ENCODE measurements at places on chromosomes 1 and 21.

DNA sequence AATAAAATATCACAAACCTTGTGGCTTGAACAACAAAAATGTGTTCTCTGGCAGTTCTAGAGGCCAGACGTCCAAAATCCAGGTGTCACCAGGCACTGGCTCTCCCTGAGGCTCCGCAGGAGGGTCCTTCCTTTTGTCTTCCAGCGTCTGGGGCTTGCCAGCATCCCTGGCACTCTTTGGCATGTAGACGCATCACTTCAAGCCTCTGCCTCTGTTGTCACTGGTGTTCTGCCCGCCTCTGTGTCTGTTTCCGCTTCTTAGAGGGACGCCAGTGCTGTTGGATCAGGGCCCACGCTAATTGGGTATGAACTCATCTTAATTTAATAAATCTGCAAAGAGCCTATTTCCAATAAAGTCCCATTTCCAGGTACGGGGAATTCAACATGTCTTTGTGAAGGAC lies 273.7 kb upstream of the C1orf174 start:
- no peak for DNase-seq

DNA sequence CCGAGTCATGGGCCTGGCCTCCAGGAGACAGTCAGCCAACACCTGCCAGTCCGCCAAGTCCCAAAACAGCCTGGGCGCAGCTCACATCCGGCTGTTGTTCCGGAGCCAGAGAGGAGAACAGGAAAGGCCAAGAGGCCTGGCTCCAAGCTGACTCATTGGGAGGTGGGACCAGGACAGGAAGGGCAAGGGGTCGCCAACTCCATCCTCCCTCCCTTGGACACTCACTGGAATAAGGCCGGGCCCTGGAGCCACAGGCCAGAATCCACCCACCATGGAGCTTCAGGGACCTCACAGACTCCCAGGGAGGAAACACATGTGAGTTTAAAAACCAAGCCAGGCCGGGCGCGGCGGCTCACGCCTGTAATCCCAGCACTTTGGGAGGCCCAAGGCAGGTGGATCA lies 25.1 kb upstream of the CLIC4 start:
- no peak for DNase-seq

GRCh38 chr1:18480315-18481189 lies at the start of gene KLHDC7A:
Gene KLHDC7A, plus strand, starts transcription at chr1:18480930. Its CDS starts 52 bp downstream, at chr1:18480982.
- no peak for DNase-seq

GRCh38 chr1:147723691-147724323 lies 36.6 kb downstream of the GJA5 start:
- no peak for DNase-seq

GRCh38 chr1:39711104-39711965 lies 20.1 kb upstream of the HPCAL4 start:
- DNase-seq, result no peak

DNA sequence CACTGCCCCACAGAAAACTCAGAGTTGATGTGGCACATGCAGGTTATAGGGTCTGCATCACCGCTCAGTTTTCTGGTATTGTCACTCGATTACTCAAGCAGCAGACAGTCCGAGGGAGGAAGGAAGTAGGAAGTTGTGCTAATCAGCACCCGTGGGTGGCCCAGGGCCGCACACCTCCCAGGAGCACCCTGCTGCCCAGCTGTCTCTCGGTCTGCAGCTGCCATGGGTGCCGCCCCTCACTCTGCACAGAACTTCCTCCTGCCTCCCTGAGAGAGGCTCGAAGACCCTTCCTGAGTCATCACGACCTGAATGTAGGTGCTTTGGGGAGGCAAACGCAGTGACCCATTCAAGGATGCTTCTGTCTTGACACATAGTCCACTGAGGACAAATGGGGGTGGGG lies 4.2 kb upstream of the TFF3 start:
- DNase-seq, result no peak

DNA sequence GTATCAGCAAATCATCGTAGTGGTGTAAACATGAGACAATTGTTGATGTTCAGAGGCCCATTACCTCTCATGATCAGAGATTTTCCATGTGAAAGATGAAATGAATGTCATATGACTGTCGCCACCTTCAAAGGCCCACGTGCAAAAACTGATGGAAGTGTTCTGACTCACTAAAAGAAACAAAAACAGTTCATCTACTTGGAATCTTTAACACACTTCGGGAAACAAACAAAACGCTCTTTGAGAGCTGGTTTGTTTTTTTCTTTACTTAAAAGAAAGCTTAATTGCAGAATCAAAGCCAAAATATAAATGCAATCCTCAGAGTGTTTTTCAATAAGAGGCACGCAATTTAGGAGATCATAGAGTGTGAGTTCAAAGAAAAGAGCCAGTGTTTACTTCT lies 100.8 kb downstream of the PLPPR4 start:
- no peak for DNase-seq

GRCh38 chr21:38459490-38459889 lies 38.8 kb downstream of the ERG start:
- no peak for DNase-seq

GRCh38 chr1:208820580-208821212 lies 576.5 kb upstream of the PLXNA2 start:
- DNase-seq, result no peak

DNA sequence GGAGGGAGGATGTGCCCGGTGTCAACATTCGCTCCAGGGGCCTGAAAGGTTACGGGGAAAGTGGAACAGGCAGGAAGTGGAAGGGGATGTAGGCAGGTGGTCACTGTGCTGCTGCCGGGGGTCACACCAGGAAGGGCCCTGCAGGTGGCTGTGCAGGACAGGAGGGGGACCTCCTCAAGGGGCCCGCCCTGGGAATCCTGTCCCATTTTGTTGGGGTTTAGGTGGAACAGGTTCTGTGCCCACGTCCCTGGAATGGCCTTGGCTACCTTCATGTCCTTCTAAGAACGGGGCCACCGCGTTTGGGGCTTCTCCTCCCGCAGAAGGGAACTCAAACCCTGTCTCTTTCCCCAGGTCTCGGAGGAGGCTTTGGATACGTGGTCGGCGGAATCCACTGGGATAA lies 11.9 kb downstream of the SLC45A1 start:
- no peak for DNase-seq

DNA sequence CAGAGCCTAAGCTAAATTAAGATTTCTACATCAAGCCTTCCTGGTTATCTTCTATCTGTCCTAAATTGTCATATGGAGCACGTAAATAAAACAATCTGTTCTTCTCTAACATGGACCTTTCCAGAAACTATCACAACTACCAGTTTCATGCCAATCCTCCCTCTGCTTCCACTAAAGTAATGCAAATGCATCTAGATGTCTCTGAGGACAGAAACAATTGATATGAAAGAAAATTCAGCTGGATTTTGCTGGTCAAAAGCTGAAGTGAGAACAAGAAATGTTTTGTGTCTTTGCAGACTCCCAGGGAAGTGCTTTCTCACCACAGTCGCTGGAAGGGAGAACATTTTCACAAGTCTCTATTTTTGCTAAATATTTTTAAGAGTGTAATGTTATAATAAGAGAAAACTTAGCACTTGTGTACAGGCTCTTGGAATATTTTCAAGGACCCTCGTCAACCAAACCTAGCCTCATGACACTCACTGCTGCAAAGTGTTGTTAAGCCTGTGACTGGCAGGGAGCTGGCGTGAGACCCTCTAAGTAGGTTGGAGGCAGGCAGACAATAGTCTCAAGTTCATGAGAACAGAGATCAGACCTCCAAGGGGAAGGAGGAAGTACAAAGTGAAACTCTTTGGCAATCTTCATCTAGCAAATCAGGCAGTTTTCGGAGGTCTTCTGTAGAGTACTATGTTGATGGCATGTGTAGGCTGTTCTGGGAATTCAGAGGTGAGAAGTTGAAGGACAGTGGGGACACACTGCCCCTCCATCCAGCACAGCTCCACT lies 38.8 kb downstream of the DNASE2B start:
- no peak for DNase-seq

DNA sequence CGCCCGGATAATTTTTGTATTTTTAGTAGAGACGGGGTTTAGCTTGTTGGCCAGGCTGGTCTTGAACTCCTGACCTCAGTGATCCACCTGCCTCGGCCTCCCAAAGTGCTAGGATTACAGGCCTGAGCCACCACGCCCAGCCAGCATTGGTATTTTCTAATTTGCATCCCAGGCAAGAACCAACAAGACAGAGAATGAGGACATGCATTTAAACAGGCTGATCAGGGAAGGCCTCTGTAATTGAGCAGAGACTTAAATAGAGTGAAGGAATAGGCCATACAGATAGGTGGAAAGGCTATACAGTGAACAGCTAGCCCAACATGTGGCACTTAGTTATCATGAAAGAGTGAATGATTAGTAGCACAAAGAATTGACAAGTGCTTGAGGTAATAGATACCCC lies 230.4 kb downstream of the SLC35F3 start:
- no peak for DNase-seq

DNA sequence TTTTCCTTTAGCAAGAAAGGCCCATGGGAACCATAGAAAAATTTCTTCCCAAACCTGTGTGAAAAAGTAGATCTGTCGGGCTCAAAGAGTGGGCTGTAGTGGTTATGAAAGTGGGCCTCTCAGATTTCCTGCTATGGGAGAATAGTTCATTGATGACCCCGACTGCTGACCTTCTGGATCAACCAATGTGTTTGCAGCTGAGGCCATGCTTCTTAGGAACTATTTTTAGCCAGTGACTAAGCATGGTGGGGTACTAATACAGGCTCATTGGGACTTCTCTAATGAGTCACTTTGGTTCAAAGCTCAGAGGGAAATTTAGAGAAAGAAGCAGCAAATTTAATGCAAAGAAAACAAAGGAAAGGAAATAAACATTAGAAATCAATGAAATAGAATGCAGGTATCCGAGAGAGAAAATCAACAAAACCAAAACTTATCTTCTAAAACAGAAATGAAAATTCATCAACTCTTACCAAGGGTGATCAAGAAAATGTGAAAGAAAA lies 12.6 kb upstream of the PSMA5 start:
- no peak for DNase-seq

DNA sequence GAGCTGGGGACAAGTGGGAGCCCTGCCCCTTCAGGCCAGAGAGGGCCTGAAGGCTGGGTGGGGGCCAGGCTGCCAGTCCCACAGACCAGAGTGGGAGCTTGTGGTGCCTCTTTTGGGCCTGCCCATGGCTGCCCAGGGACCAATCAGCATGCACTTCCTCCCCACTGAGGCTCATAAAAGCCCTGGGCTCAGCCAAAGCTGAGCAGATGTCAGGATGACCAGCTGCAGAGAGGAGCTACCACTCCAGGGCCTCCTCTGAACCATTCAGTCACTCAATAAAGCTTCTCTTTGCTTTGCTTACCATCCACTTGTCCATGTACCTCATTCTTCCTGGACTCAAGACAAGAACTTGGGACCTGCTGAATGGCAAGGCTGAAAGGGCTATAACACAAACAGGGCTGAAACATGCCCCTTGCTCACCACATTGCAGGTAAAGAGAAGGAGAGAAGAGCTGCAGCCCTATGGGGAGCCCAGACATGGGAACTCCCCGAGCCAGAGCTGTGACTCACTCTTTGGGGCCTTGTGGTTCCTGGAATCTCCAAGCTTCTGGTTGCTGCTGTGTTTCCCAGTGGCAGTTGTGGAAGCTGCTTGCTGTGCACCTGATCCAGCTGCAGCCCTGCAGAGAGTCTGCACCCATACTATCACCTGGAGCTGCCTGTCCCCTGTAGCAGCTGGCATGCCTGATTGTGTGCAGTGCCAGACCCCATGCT lies 82.0 kb downstream of the OLFML3 start:
- no peak for DNase-seq

GRCh38 chr1:13801232-13801631 lies 101.2 kb downstream of the PRDM2 start:
- DNase-seq, result no peak

DNA sequence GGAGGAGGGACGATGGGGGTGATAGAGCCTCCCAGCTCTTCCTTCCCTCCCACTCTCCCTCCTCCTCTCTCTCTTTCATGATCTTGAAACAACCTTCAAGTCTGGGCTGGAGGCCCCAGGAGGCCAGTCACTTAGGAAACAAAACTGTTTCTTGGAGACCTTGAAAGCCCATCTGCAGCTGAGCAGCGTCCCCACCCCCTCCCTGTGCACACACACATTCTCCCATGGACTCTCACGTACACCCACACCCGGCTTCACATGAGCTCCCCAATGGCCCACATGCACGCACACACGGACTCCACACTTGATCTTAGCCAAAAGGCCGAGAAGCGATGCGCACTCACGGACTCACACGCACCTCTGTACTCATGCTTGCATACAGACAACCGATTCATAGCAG lies 3.2 kb upstream of the ATP1A2 start:
- no peak for DNase-seq

DNA sequence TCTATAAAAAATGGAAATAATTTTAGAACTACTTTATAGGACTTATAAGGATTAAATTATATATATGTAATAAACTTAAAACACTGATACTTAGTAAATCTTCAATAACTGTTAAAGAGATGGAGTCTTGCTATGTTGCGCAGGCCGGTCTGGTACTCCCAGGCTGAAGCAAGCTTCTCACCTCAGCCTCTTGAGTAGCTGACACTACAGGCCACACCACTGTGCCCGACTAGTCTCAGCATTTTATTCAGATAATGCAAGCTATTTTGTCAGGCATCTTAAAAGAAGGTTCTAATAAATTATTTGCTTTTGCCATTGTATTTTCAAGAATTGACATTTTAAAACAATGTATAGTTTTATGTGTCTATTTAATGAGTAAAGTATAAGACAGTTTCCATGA lies 20.8 kb downstream of the CNST start:
- DNase-seq, result no peak

- no peak for DNase-seq
Measured at GRCh38 chr1:245448975-245449431, 294.2 kb downstream of the KIF26B start.

DNA sequence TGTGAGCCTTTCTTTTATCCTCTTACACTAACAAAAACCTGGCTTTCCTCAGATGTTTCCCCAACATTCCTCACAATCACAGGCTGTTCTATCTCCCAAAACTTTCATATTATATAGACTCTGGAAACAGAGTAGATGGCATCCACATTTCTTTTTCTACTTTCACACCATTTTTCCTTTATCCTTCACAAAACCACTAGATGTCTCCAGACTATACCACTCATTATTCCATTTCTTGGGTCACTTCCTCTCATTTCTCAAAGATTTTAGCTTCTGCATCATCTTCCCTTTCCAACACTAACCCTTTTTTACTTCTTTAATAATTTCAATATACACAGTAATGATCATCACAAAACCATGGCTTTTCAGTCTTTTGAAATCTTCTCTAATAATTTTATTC lies 286.0 kb upstream of the DEPDC1 start:
- no peak for DNase-seq

DNA sequence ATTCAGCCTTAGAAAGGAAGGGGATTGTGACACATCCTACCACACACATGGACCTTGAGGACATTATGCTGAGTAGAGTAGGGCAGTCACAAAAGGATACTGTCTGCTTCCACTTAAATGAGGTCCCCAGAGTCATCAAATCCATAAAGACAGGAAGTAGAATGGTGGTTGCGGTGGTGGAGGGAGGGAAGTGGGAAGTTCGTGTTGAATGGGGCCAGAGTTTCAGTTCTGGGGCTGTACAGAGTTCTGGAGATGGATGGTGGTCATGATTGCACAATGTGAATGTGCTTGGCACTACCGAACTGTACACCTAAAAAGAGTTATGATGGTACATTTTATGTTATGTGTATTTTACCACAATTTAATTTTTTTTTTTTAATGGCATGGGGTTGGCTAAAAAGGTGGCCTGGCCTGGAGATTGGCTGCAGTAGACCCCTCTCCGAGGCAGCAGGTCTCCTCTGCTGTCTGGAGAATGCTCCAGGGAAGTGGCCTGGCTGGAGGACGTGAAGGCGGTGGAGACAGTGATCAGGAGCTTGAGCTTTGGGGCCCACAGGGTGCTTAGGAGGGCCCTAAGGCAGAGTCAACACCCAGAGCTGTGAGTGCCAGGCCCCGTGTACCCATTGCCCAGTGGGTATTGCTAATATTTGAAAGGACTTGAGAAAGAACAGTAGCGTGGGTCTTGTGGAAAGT lies 30.4 kb downstream of the IFNGR2 start:
- no peak for DNase-seq

GRCh38 chr1:14517841-14518180 lies 80.7 kb upstream of the KAZN start:
- DNase-seq, result no peak
